Muscle of leg (tissue), 16 donors: ENCODE measurements at places on chromosomes 3 and 15. TPM values are rescaled to one million over a fixed set of nuclear protein-coding genes. Genes with fewer than 3 reads are reported as not detected.

Gene HCLS1
- 4.1 TPM for total RNA-seq

Gene FBXW12
- total RNA-seq: 0.09 TPM

- no peaks in the 10 kb centered on the region for H3K36me3 ChIP-seq
- H3K27ac ChIP-seq: no peak overlapping the region
- peaks cover 7% of the 10 kb centered on the region for H3K27me3 ChIP-seq
- no peak overlapping the region for H3K4me3 ChIP-seq
Measured at GRCh38 chr15:66591322-66591862, 25.6 kb upstream of the LCTL start.

Gene A4GNT
- total RNA-seq: not detected

Gene LRRC34
- total RNA-seq: 4.3 TPM

GRCh38 chr3:9914559-9915253 is 2.2 kb upstream of the IL17RC start:
- no peaks in the 10 kb centered on the region for H3K27me3 ChIP-seq
- H3K36me3 ChIP-seq: no peaks in the 10 kb centered on the region
- no peak for DNase-seq

DNA sequence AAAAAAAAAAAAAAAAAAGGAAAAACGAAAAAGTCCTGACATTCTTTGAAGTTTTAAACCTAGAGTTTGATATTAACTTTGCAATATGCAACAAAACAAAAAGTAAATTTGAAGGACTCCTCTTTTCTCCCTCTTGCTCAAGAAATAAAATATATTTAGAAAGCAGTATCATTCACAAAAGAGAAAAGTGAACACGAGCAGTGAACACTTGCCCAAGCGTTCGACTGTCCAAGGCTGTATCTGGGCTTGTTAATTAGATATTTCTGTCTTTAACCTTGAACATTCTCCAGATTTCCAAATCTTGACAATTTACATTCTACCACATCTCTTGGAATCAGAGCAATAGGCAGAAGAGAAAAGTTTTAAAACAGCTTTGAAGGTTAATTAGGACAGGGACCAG is 357.7 kb downstream of the TIGIT start:
- no peak overlapping the region for H3K4me3 ChIP-seq
- no peaks in the 10 kb centered on the region for H3K36me3 ChIP-seq
- no peaks in the 10 kb centered on the region for H3K4me1 ChIP-seq
- DNase-seq: no peak
- no peaks in the 10 kb centered on the region for H3K27me3 ChIP-seq

DNA sequence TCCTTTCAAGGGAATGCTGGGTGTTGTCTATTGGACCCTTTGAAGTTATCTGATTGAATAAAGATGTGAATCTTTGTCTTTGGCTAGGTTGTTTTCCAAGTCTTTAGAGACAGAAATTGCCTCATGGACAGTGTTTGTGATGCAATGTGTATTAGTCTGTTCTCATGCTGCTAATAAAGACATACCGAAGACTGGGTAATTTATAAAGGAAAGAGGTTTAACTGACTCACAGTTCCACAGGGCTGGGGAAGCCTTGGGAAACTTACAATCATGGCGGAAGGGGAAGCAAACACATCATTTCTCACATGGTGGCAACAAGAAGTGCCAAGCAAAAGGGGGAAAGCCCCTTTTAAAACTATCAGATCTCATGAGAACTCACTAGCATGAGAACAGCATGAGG is 88.8 kb upstream of the PLXND1 start:
- no peaks in the 10 kb centered on the region for H3K4me1 ChIP-seq
- no peaks in the 10 kb centered on the region for H3K27me3 ChIP-seq
- H3K4me3 ChIP-seq: no peak overlapping the region
- no peak for DNase-seq

Gene LYSMD2
- 6.5 TPM for total RNA-seq

Gene CSPG4
- 76.7 TPM for total RNA-seq

DNA sequence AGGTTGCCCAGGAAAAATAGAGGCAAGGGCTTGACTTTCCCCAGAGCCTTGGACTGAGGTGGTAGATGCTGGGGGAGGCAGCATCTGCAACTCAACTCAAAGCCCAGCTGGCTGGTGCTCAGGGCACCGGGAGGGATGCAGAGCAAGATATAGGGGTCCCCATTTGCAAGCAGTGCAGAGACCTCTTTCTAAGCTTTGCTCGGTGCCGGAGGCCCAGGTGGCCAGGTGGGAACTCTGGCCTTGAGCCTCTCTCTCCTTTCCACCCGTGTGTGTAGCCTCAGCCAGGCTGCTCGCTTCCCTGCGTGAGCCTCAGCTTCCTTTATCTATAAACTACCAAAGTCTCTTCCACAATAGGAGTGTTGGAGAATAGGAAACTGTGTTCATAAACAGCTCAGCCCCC is 36.5 kb downstream of the SLC6A6 start:
- H3K36me3 ChIP-seq: no peaks in the 10 kb centered on the region
- no peak overlapping the region for H3K27ac ChIP-seq
- peaks cover 48% of the 10 kb centered on the region for H3K4me1 ChIP-seq
- DNase-seq: no peak
- H3K4me3 ChIP-seq: no peak overlapping the region

Gene NLGN1
- total RNA-seq: 8.5 TPM

Gene GPR27
- 1.5 TPM for total RNA-seq

DNA sequence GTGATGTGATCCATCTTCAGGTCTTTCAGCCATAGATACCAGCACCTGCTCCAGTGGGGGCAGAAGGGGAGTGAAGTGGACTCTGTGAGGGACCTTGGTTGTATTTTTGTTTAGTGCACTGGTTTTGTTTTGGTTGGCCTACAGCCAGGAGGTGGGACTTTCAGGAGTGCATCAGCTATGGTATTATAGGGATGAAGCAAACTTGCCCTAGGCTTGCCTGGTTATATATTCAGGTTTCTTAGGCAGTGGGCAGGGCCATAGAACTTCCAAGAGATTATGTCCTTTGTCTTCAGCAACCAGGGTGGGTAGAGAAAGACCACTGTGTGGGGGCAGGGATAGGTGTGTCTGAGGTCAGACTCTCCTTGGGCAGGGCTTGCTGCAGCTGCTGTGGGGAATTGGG is 337.3 kb upstream of the SGO1 start:
- H3K36me3 ChIP-seq: no peaks in the 10 kb centered on the region
- H3K4me3 ChIP-seq: no peak overlapping the region
- no peak overlapping the region for H3K27ac ChIP-seq
- DNase-seq: no peak

DNA sequence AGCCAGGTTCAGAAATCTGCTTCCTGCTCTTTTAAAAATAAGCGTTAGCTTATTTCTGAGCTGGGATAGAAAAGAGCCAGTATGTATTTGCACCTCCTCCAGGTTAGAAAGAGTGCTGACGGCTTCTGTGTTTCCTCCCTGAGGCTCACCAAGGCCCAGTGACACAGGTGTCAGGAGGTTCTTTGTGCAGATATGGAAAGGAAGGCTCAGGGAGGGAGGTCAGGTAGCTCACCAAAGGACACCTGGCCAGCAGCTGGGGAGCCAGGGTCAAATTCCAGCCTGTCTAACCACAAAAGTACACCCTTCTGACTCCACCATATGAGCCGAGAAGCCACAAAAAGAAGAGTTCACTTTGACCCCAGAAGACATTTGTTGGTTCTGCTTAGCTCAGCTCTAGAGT is 201.0 kb upstream of the WNT5A start:
- DNase-seq: no peak
- H3K4me3 ChIP-seq: no peak overlapping the region
- H3K27ac ChIP-seq: no peak overlapping the region
- no peaks in the 10 kb centered on the region for H3K36me3 ChIP-seq

- DNase-seq: peak; percentile 48
- H3K27ac ChIP-seq: no peak overlapping the region
- peaks cover 12% of the 10 kb centered on the region for H3K27me3 ChIP-seq
- peaks cover 13% of the 10 kb centered on the region for H3K4me1 ChIP-seq
- H3K36me3 ChIP-seq: peaks cover 10% of the 10 kb centered on the region
Measured at GRCh38 chr15:28107111-28107903, 8.2 kb upstream of the OCA2 start.

DNA sequence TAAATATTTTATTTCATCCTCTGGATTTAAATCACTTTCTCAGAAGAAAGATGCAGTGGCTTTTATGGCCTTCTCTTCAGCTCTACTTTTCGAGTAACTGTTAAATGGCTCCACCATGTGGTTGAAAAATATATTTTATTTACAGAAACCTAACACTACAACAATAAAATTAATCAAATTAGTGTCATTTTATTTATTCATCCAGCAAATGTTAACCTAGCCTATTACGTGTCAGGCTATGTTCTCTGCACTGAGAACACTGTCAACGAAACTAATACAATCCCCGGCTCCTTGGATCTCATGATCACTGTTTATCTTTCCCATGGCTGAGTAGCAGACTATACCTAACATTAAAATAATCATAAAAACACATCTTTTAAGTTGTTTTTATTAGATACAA is 148.0 kb upstream of the OSTN start:
- H3K27me3 ChIP-seq: no peaks in the 10 kb centered on the region
- no peak overlapping the region for H3K4me3 ChIP-seq
- no peaks in the 10 kb centered on the region for H3K4me1 ChIP-seq
- DNase-seq: peak; percentile 34
- H3K36me3 ChIP-seq: no peaks in the 10 kb centered on the region
- H3K27ac ChIP-seq: no peak overlapping the region

Gene MESP1
- total RNA-seq: 0.75 TPM

DNA sequence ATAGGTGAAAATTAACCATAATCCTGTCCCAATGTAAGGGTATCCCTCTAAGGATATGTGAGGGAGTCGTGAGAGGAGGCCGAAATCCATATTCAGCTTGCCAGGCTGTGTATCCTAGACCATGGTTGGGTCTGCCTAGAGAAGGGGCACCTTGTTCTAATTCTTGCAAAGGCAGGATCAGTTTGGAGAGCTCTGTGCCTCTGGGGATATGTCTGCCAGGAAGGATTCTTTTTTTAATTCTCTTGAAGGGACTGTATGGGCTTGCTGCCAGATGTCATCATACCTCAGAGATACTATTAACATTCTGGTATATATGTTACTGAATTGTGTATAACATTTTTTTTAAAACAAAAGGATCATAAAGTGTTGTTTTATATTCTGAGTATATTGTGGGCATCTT is 2.4 kb downstream of the ATP1B3 start:
- DNase-seq: no peak
- H3K36me3 ChIP-seq: no peaks in the 10 kb centered on the region
- H3K27ac ChIP-seq: no peak overlapping the region
- peaks cover 5% of the 10 kb centered on the region for H3K4me1 ChIP-seq

DNA sequence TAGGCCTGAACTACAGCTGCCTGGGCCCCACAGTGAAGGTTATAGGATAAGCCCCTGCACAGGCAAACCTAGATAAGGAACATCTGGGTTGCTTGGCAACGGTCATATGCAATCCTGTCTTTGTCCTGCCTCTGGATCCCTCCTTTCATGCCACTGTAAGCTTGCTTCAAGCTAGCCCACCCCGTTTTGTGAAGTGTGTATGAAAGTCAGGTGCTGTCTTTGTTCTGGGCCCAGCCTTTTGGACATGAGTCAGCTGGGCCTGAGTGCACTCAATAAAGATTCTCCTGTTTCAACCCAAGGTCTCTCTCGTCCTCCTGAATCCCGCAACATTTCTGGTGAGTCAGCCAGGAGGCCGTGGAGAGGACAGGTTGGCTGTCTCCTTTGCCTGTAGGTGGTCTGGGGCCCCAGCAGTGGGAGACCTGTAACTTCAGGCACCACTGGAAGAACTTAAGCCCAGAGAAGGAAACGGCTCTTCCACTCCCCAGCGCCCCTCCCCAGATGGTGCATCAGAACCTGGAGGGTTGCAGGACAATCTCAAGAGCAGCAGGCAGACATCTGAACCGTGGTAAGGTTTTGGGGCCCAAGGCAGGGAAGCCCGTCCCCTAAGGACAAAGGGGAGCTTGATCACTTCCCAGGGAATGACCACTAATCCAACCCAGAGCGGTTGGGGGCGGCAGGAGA is 8.3 kb upstream of the SLC9C1 start:
- peaks cover 9% of the 10 kb centered on the region for H3K4me1 ChIP-seq
- no peak overlapping the region for H3K4me3 ChIP-seq
- no peaks in the 10 kb centered on the region for H3K27me3 ChIP-seq
- H3K27ac ChIP-seq: no peak overlapping the region
- H3K36me3 ChIP-seq: no peaks in the 10 kb centered on the region

- no peak overlapping the region for H3K4me3 ChIP-seq
- DNase-seq: no peak
- H3K4me1 ChIP-seq: no peaks in the 10 kb centered on the region
- H3K36me3 ChIP-seq: no peaks in the 10 kb centered on the region
- no peak overlapping the region for H3K27ac ChIP-seq
Measured at GRCh38 chr3:44015170-44015569, 226.5 kb upstream of the TOPAZ1 start.

Gene CCR2
- 0.98 TPM for total RNA-seq

Gene POLR2M
- 89.7 TPM for total RNA-seq

GRCh38 chr3:171192176-171192854 is 165.8 kb upstream of the SLC2A2 start:
- peak overlapping the region; percentile 43 for H3K27ac ChIP-seq
- H3K36me3 ChIP-seq: no peaks in the 10 kb centered on the region
- H3K4me3 ChIP-seq: no peak overlapping the region
- H3K27me3 ChIP-seq: no peaks in the 10 kb centered on the region
- peak; percentile 52 for DNase-seq

DNA sequence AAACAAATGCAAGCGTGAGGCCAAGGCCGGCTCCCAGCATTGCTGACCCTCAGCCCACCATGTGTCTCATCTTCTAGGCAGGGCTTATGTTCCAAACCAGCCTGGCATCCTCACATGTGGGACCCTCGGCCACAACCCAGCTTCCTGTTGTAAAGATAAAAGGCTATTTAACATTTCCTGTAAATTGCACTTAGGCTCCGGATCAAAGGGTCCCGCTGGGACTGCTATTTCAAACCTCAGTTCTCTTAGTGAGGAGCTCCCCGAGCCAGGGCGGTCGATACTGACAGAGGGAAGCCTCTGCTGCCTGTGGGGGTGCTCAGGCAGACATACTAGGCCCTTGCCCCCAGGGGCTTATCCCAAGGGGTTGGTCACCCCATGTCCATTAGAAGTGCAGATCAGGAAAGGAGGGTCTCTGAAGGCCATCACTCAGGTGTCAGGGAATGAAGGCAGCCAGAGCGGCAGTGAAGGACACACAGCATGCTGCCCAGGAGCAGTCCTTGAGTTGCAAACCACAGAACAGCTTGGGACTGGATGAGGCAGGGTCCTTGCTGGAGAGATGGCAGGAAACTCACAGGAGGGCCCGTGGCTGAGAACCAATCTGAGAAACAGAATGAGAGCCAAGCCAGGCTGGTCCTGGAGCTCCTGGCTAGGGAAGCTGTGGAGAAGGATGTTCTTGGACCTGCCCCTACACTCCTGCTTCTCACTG is 239.9 kb downstream of the TLE3 start:
- H3K27ac ChIP-seq: no peak overlapping the region
- peaks cover 24% of the 10 kb centered on the region for H3K4me1 ChIP-seq
- no peak for DNase-seq
- no peaks in the 10 kb centered on the region for H3K36me3 ChIP-seq
- no peak overlapping the region for H3K4me3 ChIP-seq

Gene CCDC39
- total RNA-seq: not detected

- H3K4me1 ChIP-seq: peaks cover 17% of the 10 kb centered on the region
- no peaks in the 10 kb centered on the region for H3K36me3 ChIP-seq
- no peak overlapping the region for H3K27ac ChIP-seq
- no peak overlapping the region for H3K4me3 ChIP-seq
Measured at GRCh38 chr15:31435261-31435911, 108.8 kb downstream of the KLF13 start.

Gene SCN11A
- total RNA-seq: 2.0 TPM

Gene SLC12A8
- 1.5 TPM for total RNA-seq
